Hematopoietic multipotent progenitor cell (in vitro differentiated cells): ENCODE measurements at places on chromosomes 5 and 9. TPM values are rescaled to one million over a fixed set of nuclear protein-coding genes. Genes with fewer than 3 reads are reported as not detected.

The DNAH5 gene
- 0.27 TPM for total RNA-seq

The PCDHAC1 gene
- total RNA-seq = under 0.01 TPM

The SLC45A2 gene
- 0.27 TPM for total RNA-seq

The PCDHB14 gene
- total RNA-seq = under 0.01 TPM

The KCNIP1 gene
- total RNA-seq = under 0.01 TPM

The SPAAR gene
- total RNA-seq = under 0.01 TPM

The FBP2 gene
- total RNA-seq = not detected
